ENCODE measurements at places on chromosomes 1 and 21.

GRCh38 chr1:153348511-153349362, at the start of gene PGLYRP4:
PGLYRP4 (minus strand) TSS chr1:153348841; CDS start chr1:153347932, 909 bp downstream.
- no peak for DNase-seq

DNA sequence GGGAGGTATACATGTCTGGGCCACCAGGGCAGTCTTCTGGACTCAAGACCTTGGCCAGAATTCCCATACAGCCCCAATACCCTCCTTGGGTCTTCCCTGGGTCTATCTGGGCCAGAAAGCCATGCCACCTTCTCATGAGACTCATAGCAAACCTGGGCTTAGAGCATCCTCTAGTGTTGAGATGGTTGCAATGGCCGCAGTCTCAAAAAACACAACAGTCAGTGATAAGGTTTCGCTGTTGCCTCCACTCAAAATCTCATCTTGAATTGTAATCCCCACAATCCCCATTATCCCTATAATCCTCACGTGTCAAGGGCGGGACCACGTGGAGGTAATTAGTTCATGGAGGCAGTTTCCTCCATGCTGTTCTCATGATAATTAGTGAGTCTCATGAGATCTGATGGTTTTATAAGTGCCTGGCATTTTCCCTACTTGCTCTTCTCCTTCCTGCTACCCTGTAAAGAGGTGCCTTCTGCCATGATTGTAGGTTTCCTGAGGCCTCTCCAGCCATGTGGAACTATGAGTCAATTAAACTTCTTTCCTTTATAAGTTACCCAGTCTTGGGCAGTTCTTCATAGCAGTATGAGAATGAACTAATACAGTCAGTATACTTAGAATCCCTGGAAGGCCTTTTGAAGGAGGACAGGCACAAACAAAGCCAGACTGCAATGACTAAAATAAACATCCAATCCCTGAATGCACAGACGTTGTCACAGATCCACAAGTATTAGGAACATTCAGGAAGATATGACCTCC, 77.0 kb downstream of the CTH start:
- no peak for DNase-seq

DNA sequence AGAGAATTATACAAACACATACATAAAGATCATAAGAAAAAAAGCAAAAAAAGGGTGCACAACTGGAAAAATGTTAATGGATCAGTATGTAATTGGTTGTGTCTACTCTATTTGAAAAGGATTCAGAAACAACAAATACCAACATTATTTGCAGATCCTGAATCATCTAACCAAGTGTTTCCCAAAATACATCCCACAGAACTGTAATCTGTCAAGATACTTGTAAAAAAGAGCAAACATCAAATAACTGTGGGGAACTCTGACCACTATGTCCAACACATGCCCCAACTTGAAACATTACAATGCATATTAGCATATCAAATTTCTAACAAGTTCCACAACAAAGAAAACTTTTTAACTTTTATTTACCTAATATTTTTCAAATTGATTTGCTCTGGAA, 22.6 kb downstream of the ANKRD13C start:
- DNase-seq = no peak

GRCh38 chr1:37393173-37394120, 80.9 kb upstream of the ZC3H12A start:
- DNase-seq = no peak

DNA sequence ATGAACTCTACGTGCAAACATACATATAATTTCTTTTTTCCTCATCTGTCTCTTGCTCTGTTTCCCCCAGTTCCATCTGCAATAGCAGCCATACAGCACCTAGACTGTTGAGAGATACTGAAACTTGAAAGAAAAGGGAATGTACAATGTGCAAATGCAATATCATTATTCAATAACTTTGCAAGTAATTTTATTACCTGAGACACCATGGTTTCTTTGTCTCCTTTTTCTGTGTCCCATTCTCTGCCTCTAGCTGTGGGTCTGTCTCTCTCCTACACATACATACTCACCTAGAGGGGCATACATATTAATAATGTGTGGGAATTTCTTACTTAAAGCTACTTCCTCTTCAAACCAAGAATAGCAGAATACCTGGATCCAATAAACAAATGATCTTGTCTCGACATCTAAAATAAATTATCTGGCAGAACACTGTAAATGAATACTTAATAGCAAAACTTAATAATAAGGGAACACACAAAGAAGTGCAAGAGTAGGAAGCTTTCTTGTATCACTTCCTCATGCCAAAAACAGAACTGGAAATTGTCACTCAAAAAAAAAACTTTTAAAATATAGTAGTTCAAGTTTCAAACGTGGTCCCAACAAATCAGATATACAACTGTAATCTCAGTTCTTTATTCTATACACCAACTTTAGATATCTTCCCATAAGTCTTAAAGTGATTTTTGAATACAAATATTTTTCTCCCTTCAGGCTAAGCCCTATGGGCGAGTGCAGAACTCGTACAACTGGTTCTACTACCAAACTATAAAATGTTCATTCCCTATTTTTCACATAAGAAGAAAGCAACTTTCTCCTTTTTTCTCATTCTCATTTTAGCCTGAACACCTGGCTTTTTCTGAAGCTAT, 194.6 kb downstream of the NRIP1 start:
- no peak for DNase-seq

DNA sequence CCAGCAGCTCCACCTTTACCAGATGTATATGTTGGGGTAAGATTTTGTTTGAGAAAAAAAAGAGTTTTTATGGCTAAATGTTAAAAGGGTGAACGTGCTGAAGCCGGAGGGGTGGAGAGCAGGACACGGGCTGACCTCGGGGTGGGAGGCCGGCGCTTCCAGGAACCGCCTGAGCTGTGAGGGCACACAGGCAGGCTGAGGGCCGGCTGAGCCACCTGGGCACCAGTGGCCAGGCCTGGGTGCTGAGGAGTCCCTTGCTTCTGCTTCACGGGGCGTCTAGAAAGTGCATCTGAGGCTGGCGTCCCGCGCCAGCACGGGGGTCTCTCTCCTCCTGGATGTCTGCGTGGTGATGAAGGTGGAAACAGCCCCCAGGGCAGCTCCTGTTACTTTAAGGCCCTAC, 33.6 kb upstream of the ADARB1 start:
- no peak for DNase-seq

GRCh38 chr1:155223047-155223446, 14.6 kb downstream of the MTX1 start:
- DNase-seq = no peak

DNA sequence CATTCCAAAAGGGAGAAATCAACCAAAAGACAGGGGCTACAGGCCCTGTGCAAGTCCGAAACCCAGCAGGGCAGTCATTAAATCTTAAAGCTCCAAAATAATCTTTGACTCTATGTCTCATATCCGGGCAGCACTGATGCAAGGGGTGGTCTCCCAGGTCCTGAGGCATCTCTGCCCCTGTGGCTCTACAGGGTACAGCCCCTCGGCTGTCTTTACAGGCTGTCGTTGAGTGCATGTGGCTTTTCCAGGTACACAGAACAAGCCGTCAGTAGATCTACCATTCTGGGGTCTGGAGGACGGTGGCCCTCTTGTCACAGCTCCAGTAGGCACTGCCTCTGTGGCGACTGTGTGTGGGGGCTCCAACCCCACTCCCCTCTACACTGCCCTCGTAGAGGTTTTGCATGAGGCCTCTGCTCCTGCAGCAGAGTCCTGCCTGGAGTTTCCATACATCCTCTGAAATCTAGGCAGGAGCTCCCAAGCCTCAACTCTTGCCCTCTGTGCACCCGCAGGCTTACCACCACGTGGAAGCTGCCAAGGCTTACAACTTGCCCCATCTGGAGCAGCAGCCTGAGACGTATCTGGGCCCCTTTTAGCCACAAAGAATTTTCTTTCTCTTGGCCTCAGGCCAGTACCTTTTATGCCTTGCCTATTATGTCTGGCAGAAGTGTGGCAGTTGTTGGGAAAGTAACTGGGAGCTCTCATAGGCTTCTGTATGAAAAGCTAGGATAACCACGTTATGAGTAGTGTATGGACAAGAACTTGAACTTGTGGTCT, 52.5 kb downstream of the POU2F1 start:
- DNase-seq = no peak

GRCh38 chr1:6691507-6691906, 10.1 kb downstream of the DNAJC11 start:
- no peak for DNase-seq

DNA sequence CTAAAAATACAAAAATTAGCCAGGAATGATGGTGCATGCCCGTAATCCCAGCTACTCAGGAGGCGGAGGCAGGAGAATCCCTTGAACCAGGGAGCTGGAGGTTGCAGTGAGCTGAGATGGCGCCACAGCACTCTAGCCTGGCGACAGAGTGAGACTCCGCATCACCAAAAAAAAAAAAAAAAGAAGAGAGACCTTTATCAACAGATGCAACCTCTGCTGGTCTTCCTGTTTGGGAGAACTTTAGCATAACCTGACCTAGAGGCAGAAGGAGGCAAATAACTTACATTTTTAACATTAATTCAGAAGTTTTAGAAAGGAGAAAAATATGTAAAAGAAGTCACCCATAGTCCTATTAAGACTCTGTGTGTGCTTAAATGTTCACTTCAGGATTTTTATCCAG, 32.4 kb downstream of the SLAMF1 start:
- no peak for DNase-seq

DNA sequence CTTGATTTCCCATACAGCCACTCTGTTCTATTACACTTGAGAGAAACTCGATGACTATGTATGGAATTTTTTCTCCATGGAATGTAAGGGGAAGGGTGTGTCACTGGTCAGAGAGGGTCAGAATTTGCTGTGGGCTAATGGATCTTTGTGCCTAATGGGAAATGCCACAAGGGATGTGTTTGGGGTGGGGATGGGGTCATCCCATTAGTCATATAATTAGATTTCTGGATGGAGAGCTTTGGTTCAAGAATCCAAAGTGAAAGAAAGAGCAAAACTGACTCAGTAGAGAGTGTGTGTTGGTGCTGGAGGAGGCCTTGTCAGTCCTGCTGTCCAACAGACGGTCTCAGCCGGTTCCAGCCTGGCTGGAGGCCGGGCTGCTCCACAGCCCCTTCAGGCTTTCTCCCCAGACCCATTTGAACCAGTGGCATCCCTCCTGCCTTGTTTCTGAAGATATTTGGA, 86.4 kb downstream of the LAMC2 start:
- no peak for DNase-seq

- DNase-seq = no peak
These were observed 47.8 kb downstream of the PACC1 start for GRCh38 chr1:212366901-212367300.

GRCh38 chr1:216500273-216500967, 77.2 kb upstream of the USH2A start:
- DNase-seq = no peak

- DNase-seq = no peak
These were observed 34.4 kb upstream of the PADI1 start for GRCh38 chr1:17170571-17170970.
